Renal cortex interstitium (tissue), 15 donors: ENCODE measurements at places on chromosomes 3 and 15. TPM values are rescaled to one million over a fixed set of nuclear protein-coding genes. Genes with fewer than 3 reads are reported as not detected.

DNA sequence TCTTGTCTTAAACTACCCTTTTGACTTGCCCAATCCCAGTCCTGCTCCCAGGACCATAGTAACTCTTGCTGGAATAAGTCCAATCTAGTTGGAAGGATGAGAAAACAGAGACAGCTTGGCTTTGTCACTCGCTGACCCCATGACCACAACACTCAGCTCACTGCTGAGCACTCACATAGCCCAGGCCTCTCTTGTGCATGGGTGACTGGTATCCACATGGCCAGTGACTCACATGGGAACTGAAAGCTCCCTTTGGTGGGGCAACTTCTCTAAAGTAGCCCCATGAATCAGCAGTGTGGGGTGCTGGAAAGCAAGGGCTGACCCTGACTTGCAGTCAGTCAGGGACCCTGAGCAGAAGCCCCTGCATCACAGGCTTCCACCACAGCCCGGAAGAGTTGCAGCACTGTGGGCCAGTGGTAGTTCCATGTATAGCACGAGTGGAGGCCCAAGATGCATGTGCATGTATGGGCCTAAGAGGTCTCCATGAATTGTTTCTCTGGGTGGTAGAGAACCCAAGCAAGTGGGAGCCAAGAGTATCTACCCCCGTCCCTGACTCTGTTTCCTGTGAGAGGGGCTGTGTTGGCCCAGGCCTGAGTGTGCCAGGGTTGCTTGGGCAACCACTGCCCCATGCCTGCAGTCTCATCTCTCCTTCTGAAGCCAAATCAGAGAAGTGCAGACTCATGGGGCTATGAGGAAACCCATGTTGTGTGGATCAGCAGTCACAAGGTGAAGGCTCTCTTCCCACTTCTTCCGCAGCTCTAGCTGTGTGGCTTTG lies 62.1 kb upstream of the XCR1 start:
- DNase-seq: no peak

GRCh38 chr3:155572085-155572484 lies 172.8 kb downstream of the PLCH1 start:
- DNase-seq: no peak

GRCh38 chr3:147618691-147619090 lies 209.5 kb downstream of the ZIC1 start:
- no peak for DNase-seq

Gene PLIN1
- 1.0 TPM for polyA plus RNA-seq

DNA sequence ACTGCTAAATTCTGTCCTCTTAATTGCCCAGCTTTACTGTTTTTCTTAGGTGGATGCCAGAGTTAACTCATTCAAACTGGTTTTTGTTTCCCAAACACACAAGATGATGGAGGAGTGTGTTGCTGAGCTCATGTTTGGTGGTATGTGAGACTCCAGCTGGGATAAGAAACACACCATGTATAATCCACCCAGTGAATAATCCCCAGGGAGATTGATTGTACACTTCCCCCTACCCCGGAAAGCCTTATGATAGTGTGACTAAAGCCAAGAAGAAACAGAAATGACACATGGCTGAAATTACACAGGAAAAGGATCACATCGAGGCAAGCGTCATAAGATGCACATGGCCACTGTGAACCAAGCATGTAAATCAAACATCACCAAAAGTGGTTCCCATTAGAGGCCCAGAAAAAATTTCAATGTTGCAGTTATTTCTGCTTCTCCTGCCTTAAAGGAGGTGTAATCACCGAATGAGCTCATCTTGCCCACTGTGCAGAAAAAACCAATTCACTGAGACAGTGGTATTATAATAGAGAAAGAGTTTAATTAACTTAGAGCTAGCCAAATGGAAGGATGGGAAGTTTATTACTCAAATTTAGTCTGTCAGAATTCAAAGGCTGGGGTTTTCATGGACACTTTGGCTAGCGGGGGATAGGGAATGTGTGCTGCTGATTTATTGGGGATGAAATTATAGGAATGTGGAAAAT lies 56.7 kb upstream of the MAGI1 start:
- no peak for DNase-seq

Gene NEDD4
- 13.6 TPM for polyA plus RNA-seq

GRCh38 chr15:28002136-28002861 lies 96.8 kb downstream of the OCA2 start:
- no peak for DNase-seq

DNA sequence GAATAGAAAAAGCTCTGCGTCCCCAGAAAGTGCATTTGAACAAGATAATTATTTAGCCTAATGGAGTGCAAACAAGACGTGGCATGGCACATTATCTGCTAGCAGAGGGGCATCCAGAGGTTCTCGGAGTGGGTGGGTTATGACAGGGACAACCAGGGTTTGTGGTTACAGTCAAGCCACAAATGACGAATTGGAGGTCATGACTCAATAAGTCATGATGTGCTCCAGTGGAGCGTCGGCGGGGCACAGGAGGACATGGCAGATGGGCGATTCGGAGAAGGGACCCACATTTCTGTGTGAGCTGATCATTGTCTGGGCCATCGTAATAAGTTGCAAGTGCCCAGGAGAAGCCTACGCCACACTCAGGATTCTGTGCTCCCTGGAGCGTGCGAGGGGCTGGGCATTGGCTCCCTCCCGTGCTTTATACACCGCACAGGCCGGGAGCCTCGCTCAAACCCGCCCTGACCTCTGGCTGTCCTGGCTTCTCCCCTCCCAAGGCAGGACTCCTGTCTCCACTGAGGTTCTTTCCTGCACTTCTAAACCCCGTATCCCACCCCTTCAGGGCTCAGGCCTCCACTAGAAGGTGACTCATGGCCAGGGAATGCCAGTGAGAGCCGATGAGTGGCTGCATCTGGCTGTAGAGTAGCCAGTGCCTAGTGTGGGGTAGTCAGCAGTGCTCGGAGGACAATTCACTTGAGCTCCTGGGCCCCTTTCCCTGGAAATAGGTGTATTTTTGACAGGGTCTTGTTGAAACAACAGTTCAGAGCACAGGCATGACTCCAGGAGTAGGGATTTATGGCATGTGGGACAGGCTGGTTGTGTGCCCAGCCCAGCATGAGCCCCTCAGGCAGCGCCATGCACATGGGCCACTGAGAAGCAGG lies 67.4 kb downstream of the GRIP2 start:
- DNase-seq: no peak

- DNase-seq: no peak
Measured at GRCh38 chr3:100880072-100880471, 113.1 kb downstream of the ABI3BP start.

DNA sequence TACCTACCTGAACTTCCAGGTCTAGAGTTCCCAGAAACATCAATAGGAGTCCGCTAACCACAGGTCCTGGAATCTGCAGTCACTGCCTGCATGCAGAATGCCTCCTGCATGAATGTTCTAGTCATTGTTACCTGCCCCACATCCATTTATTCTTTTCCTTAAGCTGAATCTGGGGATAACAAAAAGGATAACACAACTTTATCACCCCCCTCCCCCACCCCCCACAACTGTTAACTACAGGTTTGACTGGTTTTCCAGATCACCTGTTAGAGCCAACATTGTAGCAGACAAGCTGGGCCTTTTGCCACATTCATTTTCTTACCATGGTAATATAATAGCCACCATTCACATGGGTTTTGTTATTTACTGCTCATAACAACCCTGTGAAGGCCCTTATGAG lies 4.6 kb upstream of the CTSH start:
- no peak for DNase-seq

- no peak for DNase-seq
Measured at GRCh38 chr15:69305204-69305931, 6.7 kb downstream of the PAQR5 start.

GRCh38 chr3:112814266-112814665 lies 32.4 kb downstream of the CD200R1L start:
- no peak for DNase-seq

- no peak for DNase-seq
Measured at GRCh38 chr3:146605106-146605505, at the start of gene PLSCR5. Gene PLSCR5 (minus strand): TSS chr3:146605346. CDS start chr3:146605212, 134 bp downstream.

DNA sequence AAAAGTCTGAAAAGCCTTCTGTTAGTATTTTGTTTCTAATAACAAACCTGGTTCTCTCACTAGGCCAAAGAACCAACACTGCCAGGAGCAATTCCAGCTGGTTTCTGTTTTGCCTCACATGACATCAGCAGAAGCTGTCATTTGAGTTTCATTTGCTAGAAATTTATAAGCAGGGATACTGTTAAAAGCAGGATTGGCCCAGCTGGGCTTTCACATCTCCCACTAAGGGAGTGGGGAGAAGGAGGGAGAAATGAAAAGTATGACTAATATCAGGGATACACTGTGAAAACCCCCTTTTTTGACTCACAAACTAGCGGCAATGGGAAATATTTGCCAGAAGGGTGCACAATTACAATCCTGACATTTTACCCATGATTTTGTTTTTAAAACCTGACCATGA lies 5.3 kb downstream of the CCDC80 start:
- DNase-seq: peak; percentile 51

Gene TCF12
- 186 TPM for polyA plus RNA-seq

Gene MAGI1
- 29.7 TPM for polyA plus RNA-seq

DNA sequence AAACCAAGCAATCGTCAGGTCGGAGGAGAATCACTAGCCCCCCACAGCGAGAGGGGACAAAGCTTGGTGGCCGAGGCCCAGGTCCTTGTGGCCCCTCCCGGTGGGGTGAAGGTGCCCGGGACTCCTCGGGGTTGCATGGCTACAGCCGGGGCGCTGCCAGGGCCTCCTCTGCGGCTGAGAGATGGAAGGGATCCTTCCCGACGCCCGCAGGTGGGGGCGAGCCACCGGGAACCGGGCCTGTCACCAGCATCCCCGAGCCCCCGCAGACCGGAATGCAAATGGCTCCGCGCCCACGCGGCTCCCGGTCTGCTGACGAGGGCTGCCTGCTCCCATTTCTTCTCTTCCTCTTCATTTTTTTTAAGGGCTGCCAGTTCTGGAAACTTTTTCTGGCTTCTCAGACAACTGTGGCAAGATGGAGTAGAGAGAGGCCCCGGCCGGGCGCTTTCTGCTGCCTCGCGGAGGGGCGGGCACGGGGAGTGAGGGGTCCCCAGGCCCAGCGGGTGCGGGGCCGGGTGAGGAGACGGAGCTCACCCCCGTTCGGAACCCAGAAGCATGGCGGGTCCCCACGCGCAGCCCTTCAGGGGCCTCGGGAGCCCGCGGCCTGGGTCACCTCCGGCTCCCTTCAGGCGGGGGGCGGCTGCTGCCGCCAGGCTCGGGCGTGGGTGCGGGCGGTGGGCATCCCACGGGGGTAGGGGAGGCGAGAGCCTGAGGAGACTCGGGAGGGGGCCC lies 27.5 kb downstream of the MELTF start:
- DNase-seq: no peak

DNA sequence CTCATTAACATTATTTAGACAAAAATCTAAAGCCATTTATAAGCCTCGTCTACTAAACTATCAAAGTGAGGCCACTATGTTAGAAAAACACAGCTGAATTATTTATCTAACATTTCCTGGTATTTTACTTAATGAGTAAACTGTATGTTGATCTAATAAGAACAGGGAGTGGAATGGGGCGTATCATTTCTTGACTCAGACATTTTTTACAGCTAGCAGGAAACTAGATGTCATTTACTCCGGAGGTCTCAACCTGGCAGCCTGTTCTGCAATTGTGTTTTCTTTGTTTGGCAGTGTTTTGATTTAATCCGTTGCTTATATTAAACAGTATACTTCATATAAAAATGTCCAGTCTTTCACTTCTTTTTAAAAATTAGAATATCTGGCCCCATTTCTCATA lies 79.1 kb upstream of the ABI3BP start:
- DNase-seq: no peak

DNA sequence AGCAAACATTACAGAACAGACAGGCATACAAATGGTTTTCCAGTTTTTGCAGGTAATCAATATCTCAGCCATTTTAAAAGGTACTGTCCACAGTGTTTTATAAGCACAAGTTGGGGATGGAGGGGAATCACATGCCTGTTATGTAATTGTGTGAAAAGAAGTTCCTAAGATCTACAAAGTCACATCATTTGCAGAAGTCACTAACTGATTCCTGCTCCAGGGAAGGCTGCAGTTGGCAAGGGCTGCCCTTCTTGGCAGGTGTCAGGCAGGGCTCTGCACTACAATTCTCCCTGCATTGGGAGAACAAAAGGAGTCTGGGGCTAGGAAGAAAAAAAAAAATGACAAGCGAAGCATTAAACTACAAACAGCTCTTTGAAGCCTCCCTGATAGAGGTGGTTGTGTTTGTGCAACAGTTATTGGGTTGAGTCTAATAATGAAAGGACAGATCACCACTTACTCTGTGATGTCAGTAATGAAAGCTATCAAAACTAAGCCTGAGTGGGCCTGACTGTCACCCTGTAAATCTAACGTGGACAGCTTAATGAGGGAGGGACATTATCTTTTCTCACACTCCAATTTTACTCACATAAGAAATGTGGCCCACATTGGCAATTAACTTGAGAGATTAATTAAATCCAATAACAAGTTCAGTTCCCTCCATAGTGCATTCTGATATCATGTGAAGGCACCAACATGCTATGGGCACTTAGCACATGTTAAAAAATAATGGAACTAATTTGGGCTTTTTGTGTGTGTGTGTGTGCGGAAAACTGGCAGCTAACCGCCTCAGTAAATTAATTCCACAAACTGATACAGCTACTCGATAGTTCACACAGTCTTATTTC lies 242.9 kb downstream of the FHIT start:
- DNase-seq: no peak
